ENCODE measurements at places on chromosomes 12 and 14.

DNA sequence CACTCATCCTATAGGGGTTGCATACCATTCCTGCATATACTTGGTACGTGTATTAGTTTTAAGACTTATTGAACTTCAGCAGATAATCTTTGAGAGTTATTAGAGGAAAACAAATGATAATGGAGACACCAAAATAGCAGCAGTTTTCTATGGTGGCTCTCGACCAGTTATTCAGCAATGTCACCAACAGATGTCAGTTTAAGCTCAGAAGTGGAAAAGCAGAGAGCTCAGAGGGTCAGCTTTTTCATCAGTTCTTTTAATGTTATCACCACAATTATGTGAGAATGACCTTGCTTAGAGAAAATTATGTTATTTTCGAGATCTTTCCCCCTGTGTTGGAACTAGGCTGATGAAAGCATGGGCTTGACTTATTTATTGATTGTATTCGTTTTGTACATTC lies 32.0 kb downstream of the PTPN11 start:
- no peak for DNase-seq

- no peak for DNase-seq
Observed at GRCh38 chr14:61893371-61893940, 131.2 kb downstream of the SNAPC1 start.

DNA sequence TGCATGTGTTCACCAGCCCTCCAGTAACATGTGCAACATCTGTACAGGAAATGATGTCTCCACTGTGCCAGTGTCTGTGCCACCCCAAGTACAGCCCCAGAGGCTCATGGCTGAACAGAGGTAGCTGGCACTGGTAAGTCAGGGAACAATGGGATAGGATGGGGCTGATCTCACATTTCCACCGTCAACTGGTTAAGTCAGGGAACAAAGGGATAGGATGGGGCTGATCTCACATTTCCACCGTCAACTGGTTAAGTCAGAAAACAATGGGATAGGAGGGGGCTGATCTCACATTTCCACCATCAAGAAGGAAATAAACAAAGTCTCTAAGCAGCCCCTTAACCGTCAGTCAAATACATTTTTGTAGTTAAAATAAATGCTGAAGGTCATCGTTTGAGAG lies 246.6 kb downstream of the TMEM132D start:
- DNase-seq, result no peak

- DNase-seq, result no peak
Observed at GRCh38 chr12:21566223-21566906, 38.3 kb downstream of the GYS2 start.

DNA sequence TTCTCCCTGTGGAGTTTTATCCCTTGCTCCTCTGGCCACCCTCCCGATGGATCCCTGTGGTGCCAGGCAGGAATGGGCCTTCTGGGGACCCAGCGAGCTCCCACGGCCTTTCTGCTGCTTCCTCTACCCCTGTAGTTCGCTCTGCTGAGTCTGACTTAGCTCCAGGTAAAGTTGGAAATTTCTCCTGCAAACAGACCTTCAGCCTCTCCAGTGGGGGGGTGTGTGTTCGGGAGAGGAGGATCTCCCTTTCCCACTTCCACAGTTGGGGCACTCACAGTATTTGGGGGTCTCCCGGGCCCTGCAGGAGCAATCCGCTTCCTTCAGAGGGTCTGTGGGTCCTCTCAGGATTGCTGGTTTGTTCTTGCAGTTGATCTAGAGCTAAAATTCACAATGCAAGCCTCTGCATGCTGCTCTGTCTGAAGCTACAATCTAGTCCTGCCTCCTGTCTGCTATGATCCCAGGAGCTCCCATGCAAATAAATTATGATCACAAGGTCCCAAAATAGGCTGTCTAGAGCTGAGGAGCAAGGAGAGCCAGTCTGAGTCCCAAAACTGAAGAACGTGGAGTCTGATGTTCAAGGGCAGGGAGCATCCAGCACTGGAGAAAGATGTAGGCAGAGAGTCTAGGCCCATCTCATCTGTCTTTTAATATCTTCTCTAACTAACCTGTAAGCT lies 18.3 kb downstream of the MTRFR start:
- no peak for DNase-seq
